ENCODE measurements at places on chromosomes 1 and 21.
A peak's percentile ranks its signal among the peaks of the same experiment; 100 is the strongest.

- DNase-seq, result peak; percentile 72
Observed at GRCh38 chr1:156838972-156839371, 19.9 kb downstream of the INSRR start.

DNA sequence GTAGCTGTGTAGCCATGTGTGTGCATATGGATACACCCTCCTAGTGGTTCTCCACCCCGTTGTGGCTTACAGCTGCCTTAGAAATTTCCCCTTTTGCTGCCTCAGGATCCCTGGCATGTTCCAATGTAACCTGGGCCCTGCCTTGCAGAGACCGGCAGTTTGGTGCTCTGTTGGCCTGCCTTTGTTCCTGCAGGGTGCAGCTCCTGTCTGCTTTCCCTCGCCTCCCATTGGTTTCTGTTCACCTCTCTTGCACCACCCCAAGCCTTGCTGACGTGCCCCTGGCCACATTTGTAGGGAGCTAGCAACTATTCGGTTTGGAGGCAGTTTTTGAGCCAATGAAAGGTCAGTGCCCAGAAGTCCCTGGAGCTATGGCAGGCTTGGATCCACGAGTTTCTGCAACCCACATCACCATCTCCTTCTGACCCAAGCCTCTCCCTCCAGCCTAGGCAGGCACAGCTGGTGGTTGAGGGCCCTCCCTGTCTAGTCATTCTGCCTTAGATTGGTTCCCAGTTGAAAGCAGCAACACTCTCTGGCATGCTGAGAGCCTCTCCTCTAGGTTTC is 54.9 kb downstream of the MAB21L3 start:
- DNase-seq, result no peak

DNA sequence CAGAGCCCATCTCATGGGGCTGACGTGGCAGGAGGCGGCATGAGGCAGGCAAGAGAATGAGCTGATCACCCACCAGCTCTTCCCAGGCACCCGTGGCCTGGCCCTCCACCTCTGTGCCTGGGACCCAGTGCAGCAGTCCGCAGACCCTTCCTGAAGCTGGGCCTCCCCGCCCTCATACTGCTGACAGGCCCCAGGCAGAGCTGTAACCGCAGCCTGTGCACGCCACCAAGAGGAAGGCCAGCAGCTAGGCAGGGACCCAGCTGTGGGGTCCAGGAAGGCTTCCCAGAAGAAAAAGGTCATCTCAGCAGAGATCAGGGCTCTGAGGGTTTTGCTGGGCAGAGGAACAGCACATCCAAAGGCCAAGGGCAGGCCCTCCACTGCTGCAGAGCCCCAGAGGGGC is 9.8 kb upstream of the MTFR1L start:
- no peak for DNase-seq

GRCh38 chr1:109728870-109729269 is 12.0 kb downstream of the GSTM3 start:
- no peak for DNase-seq

DNA sequence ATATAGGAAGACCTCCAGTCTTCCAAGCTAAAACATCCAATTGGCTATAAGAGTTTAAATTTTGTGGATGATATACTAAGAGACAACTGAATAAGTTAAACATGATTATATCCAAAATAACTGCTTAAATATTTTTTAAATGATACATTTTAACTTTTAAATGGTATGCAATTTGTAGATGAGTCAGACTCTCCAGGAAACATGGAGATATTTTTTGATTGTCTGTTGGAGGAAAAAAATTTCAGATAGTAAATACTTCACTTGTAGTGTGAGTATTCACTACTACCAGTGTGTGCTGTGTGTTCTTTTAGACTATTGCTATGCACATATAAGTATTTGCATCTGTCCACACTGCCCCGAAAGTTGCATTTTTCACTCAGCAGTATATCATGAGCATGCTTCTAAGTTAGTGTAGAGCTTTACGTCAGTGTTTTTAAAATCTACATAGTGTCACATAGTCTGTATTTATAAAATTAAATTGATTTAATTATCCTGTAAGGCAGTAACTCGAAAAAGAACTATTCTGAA is 91.1 kb downstream of the USP25 start:
- no peak for DNase-seq

DNA sequence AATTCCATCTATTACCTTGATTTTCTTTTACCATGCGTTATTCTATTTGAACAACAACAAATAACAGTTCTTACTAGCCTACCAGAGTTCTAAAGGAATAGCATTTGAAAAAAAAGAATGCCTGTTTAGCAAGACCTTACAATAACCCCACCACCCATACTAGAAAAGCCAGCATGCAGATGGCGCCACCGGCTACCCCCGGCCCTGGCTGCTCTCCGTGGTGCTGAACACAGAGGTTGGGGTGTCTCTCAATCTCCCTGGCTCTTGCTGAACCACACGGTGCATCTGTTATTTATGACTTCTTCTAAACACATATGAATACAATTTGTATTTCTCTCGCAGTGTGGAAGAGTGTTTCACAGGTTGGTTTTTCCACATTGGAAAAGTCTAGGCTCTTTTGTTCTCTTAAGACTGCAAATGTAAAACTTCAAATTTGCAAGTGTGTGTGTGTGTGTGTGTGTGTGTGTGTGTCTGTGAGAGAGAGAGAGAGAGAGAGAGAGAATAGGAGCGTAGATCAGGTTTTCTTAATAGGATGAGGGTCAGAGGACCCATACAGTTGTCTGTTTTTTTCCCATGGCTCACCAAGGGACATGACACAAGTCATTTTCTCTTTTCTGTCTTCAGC is 13.6 kb downstream of the GRIK3 start:
- DNase-seq, result no peak

- no peak for DNase-seq
Observed at GRCh38 chr21:38852278-38852677, 46.5 kb downstream of the ETS2 start.

DNA sequence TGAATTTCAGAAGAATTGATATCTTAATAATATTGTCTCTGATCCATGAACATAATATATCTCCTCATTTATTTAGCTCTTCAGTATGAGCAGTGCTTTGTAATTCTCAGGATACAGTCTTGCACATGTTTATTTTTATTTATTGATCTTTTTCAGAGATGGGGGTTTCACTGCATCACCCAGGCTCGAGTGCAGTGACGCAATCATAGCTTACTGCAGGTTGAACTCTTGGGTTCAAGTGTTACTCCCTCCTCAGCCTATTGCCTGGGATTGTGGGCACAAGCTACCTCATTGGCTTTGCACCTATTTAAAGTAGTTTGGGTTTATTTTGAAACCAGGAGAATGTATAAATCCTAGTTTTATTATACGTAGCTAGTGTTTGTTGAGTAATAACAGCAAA is 4.7 kb downstream of the RPS6KC1 start:
- no peak for DNase-seq
